Stimulated activated CD4-positive, alpha-beta T cell treated with anti-CD3 and anti-CD28 coated beads, Interleukin-12 subunit alpha, Interleukin-12 subunit beta, amount 100 ng/mL, for 24 hours (primary cell): ENCODE measurements at places on chromosomes 11 and 22.

DNA sequence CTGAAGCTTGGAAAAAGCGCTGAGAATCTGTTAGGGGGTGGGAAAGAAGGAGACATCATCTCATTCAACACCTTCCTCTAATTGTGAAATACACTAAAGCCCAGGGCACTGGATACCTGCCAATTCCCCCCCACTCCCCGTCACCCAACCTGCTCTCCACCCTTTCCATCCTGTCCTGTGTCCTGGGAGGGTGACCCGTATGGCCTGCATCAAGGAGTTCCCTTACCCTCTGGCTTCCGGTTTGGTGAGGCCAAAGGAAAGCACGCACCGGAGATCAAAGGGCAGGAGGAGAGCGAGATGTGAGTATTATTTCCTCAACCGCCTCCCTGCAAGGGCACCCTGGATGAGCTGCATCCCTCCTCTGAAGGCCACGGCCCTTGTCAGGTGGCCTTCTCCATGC is 65.0 kb upstream of the PTPRJ start:
- DNase-seq, result no peak

DNA sequence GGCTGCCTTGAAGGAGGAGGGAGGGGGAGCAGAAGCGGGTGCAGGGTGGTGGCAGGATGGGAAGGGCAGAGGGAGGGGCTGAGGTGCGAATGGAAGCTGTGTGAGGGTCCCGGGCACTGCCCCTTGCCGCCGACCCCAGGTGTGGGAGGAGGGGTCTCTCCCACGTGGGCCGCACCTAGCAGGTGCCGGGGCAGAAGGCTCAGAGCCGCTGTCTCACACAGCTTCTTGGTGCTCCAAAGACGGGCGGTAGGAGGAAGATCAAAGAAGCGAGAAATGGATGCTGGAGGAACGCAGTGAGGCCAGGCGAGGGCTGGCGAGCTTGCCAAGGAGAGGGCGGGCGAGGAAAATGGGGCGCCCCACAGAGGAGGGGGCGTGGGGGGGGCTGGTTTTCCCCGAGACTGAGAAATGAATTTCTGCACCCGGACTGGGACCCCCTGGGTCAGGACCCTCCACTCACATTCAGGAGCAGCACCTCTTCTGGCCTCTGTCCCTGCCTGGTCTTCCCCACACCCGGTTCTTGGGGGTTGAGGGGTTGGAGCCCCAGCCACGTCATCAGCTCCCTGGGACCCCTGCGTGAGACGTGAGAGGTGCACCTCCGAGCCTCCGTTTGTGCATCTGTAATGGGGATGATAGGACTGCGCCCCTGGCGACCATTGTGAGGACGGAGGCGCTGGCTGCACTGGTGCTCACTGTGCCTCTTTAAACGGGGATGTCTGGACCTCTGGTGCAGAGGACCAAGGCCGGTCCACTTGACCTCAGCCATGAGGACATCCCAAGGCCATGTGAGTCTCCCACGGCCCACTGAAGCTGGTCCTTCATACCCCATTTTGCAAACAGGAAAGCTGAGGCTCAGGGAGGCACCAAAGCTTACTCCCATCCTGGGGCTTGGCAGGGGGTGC is 16.8 kb downstream of the LSP1 start:
- no peak for DNase-seq

- DNase-seq, result no peak
Observed at GRCh38 chr11:32851251-32851650, 21.5 kb downstream of the PRRG4 start.

- no peak for DNase-seq
Observed at GRCh38 chr22:20182365-20182764, 31.5 kb upstream of the CCDC188 start.
